ENCODE measurements at places on chromosomes 12 and 14.

DNA sequence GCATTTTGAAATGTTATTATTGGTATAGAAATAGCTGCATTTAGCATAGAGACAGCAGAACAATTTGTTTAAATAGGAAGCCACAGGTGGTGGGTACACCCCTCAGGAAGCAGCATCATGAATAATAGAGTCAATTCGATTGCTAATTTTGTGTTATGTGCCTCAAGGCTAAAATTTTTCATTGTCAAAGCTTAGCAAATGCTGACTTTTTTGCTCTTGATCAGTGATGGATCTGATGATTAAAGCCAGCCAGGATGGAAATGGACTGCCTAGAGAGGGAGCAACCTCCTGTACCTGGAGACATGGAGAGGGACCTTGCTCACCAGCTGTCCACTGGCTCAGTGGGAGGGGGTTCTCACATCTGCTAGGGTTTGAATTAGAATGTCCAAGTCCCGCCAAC is 4.5 kb upstream of the KRT8 start:
- DNase-seq: no peak

DNA sequence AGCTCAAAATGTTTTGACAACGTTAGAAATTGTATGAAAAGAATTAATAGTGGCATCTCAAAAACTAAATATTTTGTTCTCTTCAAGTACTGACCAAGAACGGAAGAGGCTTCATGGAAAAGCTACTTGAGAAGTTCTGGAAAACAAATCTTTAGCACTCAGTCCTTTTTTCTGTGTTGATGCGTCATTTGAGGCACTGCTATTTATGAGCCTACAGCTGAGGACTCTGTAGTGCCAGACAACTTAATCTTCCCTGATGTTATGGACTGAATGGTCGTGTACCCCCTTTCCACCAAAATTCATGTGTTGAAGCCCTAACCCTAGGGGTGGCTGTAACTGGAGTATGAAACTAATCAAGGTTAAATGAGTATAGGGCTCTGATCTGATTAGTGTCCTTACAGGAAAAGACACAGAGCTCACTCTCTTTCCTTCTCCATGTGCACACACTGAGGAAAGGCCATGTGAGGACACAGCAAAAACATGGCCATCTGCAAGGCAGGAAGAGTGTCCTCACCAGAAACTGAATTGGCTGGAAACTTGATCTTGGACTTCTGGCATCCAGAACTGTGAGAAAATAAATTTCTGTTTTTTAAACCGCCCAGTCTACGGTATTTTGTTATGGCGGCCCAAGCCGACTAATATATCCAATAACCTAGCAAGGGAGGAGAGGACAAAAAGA is 337.0 kb upstream of the CLEC14A start:
- DNase-seq: no peak

DNA sequence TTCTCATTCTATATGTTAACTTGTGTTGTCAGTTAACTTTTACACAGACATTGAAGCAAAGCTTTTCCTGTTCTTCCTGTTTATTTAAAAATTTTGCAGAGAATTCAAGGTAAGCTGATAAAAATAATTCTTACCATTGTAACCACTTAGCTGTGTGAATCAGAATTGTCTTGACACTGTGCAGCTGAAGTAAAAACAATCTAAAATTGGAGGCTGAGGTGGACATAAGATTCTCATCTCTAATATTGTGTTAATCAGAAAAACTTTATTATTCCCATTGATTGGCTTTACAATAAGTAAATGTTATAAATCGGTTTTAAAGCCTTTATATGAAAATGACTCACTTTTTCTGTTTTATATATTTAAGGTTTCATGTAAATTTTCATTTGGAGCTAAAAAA is 240.3 kb upstream of the PLEKHG7 start:
- no peak for DNase-seq

DNA sequence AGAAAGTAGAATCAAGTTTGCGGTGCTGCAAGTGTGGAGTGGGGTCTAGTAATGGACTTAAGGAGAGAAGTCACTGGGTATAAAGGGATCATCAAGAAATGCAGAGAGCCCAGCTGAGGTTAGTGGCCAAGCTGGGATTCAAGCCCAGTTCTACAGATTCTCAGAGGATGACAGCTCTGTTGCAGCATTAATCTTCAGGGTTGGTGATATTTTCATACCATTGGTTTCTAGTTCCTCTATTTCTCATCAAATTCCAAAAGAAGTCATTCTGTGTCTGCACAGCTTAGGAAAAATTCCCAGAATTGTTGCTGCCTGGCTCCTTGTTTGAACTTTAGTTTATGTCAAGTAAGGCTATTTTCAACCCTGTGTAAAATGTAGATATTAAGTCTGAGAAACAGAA is 169.5 kb upstream of the NTF3 start:
- no peak for DNase-seq

GRCh38 chr14:69699748-69700303 is 67.1 kb upstream of the SRSF5 start:
- DNase-seq: no peak

DNA sequence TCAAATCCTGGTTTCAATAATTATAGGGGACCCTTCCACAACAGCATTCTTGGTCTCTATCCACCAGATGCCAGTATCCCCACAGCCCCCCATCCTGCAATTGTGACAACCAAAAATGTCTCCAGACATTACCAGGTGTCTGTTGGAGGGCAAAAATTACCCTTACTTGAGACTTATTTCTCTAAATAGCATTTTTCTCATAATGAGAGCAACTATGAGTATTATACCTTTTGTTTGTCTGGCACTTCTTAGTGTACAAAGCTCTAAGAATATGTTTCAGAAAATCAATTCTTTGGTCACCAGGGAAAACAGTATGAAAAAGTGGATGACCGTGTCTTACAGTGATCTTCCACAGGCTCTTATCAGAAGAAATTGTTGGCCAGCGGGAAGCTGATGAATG is 27.5 kb upstream of the RMST start:
- DNase-seq: no peak

- DNase-seq: no peak
Observed at GRCh38 chr12:101563212-101563611, 31.6 kb upstream of the MYBPC1 start.

- no peak for DNase-seq
Observed at GRCh38 chr12:80848858-80849257, 88.9 kb downstream of the LIN7A start.

DNA sequence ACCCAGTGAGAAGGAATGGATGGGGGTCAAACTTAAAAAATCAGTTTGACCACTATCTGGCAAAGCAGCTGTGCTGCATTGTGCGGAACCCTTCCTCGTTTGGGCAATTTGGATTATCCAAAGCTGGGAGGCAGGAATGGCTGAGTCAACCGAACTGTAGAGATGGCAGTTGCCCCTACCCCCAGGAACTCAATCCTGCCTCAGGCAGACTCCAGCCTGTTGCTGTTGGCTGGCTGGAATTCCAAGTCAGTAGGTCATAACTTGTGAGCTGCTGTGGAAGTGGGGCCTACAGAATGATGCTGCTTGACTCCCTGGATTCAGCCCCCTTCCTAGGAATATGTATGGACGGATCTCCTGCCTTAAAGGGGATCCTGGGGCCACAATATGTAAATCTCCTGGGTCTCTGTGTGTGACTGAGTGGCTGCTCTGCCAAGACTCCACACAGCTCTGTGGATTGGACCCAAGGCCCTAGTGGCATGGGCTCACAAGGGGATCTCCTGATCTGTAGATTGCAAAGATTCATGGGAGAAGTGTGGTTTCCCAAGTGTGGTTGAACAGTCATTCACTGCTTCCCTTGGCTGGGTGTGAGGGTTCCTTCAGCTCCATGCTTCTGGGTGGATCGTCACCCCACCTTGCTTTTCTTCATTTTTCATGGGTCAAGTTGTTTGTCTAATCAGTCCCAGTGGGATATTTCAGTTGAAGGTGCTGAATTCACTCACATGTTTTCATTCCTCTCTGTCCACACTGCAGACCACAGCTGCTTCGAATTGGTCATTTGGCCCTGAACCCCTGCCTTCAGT is 19.2 kb downstream of the LUM start:
- DNase-seq: no peak

- no peak for DNase-seq
Observed at GRCh38 chr14:93717668-93718320, 70.5 kb downstream of the PRIMA1 start.

DNA sequence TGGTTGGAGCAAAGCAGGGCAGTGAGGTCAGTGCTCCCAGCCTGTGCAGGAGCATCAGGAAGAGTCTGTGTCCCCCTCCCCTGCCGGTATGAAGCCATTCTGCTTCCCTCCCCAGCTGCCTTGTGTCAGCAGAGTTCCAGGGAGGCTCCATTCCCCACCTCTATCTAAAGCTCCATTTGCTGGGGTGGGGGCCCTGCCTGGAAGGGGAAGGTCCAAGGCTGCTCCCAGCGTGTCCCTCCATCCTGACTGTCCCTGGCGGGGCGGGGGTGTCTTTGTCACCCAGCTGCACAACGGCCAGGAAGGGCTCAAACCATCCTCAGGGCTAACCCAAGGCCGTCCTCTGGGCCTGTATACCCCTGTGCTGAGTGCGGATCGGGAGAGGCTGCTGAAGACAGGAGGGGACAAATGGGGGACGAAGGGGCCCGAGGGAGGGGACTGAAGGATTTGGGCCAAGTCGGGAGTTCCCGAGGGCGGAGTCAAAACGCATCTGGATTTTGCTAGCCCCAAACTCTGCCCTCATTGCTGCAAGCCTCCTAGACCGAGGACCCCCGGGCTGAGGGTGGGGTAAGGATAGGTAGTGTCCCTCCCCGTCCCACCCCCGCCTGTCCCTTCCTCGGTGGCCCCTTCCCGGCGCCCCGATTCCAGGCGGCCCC is 748 bp upstream of the ACVRL1 start:
- DNase-seq: no peak

DNA sequence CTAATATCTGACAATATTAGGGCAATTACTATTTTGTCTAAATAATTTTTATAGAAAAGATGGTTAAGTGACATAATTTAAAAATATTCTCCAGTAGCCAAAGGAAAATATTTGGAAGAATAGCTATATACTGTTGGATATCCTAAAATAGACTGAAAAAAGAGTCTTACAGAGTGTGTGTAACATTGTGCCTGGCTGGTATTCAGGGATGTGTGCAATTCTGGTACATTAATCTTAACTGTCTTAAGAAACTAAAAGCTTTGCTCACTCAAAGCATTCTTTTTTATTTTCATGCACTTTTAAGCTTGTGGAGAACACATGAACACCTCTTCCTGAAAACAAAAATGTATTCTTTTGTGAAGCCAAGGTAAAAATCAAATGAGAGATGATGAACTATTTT is 10.1 kb upstream of the NR2C1 start:
- DNase-seq: no peak

DNA sequence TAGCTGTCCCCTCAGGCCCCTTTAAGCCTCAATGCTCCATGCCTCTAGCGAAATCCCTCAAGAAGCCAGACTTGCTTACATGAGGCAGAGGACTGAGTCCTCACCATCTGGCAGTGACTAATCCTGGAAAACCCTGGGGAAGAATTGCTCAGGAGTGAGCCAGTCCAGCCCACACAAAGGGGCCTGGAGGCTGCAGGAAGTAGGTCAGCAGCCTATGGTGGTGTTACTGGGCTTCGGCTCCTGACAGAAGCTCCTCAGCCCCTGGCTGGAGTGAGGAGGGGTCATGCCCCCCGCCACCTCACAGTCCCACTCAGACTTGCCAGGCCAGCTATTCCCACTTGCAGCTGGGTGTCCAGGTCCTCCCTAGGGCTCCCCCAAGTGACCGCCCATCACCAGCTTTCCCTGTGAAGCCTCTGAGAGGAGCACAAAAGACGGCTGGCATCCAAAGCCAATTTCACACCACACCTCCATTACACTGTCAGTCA is 250.5 kb downstream of the DPF3 start:
- no peak for DNase-seq

GRCh38 chr12:96786791-96787190 is 120.3 kb upstream of the NEDD1 start:
- no peak for DNase-seq

DNA sequence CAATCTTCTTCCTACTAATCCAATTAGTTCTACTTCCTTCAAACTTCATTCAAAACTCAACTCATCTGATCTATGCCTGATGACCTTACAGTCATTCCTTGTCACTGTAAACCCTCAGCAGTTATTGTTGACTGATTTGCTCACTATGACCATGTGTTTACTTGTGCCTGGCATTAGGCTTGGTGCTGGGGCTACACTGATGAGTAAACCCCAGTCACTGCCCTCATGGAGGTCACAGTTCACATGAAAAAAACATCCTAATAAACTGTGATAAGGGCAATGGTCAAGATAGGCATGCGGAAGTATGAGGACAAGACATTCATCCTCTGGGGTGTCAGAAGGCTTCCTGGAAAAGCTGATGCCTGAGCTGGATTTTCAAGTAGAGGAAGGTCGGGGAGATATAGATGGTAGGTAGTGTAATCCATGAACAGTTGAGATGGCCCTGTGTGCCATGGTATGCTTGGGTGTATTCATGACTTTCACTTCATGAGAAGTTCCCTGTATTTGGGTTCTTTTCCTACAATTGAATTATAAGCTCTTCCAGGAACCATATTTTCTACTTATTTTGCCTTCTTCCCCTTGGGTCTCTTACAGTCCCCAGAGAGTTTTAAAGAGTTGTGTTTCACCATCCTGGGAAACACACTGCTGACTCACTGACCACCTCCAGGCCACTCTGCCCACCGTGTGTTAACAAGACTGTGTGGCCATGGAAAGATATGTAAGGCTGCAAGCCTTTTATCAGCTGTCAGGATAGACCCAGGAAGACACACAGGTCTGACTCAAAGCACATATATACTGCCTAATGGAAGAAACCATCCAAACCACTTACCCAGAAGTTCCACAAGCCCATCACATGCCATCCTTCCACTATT is 38.7 kb upstream of the DUSP6 start:
- no peak for DNase-seq

GRCh38 chr12:9797722-9798619 is 29.3 kb upstream of the KLRF1 start:
- DNase-seq: peak; percentile 36

DNA sequence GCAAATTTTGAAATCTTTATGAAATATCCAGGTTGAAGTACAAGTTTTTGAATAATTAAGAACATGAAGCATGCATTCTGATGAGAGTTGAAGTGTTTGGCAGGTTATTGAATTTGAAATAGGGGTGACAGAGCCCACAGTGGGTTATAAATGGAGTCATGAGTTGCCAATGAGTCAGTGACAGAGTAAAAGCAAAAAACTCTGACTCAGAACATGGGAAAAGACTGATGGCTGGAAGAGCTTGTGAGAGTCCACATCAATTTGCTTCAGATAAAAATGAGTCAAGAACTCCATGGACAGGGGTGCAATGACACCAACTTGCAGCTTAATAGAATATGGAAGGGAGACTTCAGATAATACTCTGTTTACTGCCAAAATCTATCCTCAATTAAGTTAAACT is 105.3 kb downstream of the SLC6A15 start:
- DNase-seq: no peak

- DNase-seq: no peak
Observed at GRCh38 chr14:71438684-71439083, 493.5 kb upstream of the RGS6 start.

GRCh38 chr12:50252977-50253602 is 30.2 kb downstream of the LIMA1 start:
- no peak for DNase-seq

GRCh38 chr12:70628701-70629480 is 8.3 kb downstream of the PTPRB start:
- DNase-seq: no peak

- DNase-seq: no peak
Observed at GRCh38 chr12:69623970-69624369, 13.3 kb upstream of the LRRC10 start.
